Stimulated activated CD8-positive, alpha-beta memory T cell treated with anti-CD3 and anti-CD28 coated beads, Interleukin-12 subunit alpha, Interleukin-12 subunit beta, amount 100 ng/mL, for 1 hour (primary cell): ENCODE measurements at places on chromosomes 11 and 22.

GRCh38 chr11:62370743-62371440, 33.6 kb downstream of the ASRGL1 start:
- DNase-seq, result peak; percentile 15

DNA sequence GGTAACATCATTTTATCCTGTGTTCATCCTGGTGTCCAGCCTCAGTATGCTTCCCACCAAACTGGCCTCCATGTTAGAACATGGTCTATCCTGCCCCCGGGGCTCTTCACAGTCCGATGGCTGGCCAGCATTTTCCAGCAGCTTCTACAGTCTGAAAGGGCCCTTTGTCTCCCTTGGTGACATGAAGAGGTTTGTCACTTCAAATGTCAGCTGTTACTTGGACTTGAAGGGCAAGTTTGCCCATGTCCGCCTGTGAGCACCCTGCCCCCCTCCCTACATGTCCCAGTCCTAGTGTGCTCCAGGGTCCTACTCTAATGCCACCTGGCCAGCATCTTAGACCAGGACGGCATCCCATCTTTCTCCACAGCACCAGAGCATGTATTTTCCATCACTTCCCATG, 24.7 kb downstream of the PATZ1 start:
- no peak for DNase-seq

DNA sequence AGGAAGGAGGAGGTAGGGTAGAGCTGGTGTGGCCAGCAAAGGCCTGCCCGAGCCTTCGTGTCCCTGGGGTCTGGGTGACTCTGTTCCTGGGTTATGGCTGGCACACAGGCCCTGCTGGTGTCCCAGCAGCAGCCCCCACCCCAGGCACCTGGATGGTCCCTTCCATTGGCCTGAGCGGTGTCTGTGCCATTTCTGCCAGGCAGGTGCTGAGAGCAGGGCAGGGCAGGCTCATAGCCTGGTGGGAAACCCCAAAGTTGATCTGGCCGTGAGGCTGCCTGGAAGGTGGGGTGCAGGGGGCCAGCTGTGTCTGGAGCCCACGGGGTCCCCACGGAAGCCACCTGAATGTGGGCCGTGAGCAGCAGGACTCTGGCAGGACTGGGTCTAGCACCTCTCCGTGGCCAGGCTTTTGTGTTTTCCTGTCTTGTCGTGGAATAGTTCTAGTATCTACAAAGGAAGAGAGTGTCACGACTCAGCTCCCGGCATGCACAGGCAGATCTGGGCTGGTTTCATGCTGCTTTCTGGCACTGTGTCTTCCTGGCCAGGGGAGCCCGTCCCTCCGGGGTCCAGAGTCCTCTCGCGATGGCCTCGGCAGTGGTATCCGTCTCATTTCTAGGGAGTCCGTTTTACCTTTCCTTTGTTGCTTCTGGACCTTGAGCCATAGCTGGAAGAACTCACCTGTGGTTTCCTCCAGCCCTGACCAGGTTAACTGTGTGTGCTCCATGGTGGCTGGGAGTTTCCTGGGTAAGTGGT, 83.7 kb downstream of the KCNQ1 start:
- no peak for DNase-seq

GRCh38 chr11:86176165-86176884, 68.2 kb upstream of the EED start:
- no peak for DNase-seq

DNA sequence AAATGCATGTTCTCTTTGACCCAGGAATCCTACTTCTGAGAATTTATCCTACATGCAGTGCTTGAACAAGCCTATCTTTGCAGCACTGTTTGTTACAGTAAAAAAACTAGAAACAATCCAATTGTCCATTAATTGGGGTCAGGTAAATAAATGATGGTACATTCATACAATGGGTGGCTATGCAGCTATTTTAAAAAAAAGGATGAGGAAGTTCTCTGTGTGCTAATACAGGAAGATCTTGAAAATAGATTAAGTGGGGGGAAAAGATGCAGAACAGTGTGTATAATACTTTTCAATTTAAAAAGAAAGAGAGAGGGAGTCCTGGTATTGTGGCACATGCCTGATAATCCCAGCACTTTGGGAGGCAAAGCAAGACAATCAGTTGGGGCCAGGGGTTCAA, 9.5 kb upstream of the CREB3L1 start:
- no peak for DNase-seq
